ENCODE measurements at places on chromosomes 4 and X.

DNA sequence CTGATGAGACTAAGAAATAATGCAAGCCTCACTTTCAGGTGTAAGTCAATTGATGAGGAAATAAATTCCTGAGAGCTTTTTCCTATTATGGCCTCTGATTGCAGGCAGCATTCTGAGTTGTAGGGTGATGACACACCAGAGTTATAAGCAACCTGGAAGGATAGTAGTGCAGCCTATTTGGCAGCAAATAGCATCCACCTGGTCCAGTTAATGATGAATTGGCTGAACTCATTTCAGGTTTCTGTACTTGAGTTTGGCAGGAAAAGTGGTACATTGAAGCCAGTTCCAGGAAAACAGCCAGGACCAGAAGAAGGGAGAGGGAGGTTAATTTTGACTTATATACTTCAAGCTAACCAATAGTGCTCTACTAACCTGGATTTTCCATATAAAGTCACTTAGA, 316.8 kb downstream of the NAF1 start:
- peak; percentile 70 for DNase-seq

DNA sequence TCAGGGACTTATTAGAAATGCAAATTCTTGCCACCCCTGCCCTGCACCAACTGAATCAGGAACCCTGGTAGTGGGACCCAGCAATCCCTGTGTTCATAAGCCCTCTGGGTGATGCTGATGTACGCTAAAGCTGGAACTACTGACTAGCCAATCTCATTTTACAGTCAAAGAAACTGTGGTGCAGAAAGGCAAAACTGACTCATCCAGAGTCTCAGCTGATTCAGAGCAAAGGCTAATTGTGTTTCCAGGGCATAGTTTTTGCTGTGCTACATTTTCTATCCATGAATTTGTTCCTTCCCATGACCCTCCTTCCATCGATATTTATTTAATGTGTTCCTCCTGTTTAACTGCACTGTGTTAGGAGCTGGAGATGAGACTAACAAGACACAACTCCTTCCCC, 207.5 kb downstream of the REPS2 start:
- DNase-seq: no peak

- peak; percentile 70 for DNase-seq
Measured at GRCh38 chrX:19332983-19333382, 10.7 kb upstream of the PDHA1 start.

DNA sequence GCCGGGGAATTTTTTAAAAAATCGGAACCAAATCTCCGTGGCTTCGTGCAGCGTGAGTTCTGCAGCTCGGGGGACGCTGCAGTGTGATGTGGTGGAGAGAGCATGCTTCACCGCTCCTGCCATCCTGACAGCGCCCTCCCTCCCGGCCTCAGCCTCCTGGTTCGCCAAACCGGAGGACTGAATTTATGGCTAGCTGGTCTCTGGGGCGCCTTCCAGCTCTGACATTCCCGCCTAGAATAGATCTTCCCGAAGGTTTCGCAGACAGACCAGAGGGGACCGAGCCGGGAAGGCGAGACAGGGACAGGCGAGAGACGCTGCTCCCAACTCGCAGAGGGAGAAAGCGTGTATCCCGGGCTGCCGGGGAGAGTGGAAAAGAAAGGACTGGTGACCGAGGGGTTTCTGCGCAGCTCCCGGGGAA, 25.9 kb downstream of the HOPX start:
- DNase-seq: no peak

- no peak for DNase-seq
Measured at GRCh38 chrX:31894152-31894551, 822.3 kb upstream of the FTHL17 start.

DNA sequence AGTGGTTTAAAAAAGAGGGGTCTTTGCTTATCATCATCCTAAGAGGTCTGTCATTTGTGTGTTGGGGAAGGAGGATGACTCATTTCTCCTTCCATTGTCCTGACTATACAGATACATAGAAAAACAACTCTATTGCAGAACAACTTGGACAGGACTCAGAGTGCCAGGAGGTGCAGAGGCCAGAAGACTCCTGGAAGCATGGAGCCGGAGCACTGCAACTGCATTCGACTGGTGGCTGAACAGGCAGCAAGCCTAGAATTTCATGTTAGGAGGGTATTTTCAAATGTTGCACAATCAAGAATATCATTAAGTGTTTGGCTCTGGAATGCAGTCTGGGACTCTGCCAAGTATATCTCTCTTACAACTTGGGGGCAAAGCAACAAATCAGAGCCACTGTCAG, 35.0 kb upstream of the MAML3 start:
- no peak for DNase-seq

DNA sequence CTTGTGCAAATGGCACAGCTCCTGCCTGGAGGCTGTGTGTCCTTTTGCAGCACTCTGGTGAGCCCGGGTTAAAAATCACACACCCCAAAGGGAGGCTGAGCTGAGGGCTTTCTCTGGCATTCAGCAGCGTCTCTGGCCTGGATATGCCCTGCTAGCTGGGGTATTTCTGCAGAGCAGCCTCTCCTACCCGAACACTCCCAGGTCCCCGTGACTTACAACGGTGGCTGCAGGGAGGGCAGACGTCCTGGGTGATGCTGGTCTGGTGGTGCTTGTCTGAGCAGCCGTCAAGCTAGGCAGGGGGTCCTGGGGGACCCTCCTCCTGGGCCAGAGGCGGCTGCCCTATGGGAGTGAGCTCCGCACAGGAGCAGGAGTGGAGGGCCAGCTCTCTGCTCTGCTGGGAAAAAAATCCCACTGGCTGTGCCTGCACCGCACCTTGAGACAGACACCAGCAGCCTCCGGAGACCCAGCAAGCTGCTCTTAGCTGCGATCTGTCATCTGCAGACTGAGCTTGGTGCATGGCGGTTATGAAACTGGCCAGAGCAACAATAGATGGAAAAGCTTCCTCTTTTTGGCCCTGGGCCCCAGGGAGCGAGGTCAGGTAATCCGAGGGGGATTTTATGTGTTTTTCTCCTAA, 41.3 kb upstream of the ASMTL start:
- peak; percentile 10 for DNase-seq

- no peak for DNase-seq
Measured at GRCh38 chr4:3377557-3377956, 64.2 kb upstream of the HGFAC start.

DNA sequence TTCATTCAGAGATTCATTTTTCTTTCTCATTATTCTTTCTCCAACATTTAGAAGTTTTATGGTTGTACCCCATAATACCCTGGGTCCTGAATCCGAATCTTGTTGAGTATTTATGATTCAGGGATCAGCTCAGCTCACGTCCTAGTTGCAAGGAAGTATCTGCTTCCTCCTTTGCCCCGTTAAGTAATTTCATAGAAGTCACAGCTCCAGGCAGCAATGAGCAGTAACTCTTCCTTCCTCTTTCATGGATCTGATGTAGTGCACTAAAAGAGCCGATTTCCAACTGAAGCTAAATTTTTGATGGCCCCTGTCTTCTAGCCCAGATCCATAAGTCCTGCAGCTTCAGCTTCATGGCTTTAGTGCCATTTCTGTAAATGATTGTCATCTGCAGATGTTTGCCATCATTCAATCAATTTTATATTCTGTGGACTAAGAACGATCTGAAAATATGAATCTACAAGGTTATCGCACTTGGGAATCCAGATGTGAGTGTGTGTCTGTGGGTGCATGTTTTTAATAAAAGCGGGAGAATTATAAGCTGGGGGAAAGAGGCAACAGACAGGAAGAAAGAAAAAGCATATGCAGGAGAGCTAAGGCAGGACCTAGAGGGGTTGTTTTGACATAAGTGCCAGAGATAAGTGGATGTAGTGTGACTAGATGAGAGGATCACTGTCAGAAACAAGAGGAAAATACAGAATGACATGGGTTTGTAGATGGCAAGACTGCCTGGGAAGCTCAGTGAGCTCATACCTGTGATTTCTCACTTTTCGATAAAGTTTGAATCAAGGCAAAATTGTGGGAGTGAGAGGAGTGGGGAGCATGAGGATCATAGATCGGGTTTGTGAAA, 17.5 kb downstream of the VEGFD start:
- DNase-seq: no peak

- DNase-seq: no peak
Measured at GRCh38 chr4:107689912-107690587, 30.0 kb downstream of the PAPSS1 start.
